ENCODE measurements at places on chromosomes 4 and X.

- DNase-seq, result no peak
Observed at GRCh38 chr4:162920649-162921048, 246.0 kb downstream of the NAF1 start.

DNA sequence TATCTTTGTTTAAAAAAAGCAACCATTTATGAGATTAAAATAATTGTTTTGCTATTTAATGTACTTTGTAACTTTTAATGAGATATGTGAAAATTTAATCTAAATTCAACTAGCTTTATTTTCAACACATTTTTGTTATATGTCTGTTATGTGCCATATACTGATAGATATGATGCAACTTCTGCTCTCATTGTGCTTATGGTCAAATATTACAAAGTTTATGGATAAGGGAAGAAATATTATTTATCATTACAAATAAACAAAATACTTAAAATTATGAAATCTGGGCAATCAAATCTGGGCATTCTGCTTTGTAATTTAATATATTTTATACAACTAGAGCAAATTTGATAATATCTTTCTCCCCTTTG is 40.0 kb downstream of the PCDH10 start:
- DNase-seq, result no peak

DNA sequence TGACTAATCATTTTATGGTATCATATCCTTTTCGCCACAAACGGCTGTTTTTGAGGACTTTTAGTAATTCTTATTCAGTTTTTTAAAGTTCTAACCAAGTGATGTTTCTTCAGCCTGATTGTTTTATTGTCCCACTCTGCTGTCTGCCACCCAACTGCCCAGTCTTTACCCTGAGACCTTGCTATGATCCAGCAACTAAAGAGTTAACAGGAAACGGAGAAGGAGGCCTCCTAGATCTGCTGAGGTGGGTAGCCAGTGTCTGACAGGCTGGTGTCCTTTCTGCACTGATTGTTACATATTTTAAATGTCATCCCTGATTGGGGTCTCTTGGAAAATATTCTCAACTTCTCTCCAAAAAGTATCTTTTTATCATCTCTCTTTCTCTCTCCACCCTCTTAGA is 7.9 kb upstream of the TMEM150C start:
- no peak for DNase-seq

DNA sequence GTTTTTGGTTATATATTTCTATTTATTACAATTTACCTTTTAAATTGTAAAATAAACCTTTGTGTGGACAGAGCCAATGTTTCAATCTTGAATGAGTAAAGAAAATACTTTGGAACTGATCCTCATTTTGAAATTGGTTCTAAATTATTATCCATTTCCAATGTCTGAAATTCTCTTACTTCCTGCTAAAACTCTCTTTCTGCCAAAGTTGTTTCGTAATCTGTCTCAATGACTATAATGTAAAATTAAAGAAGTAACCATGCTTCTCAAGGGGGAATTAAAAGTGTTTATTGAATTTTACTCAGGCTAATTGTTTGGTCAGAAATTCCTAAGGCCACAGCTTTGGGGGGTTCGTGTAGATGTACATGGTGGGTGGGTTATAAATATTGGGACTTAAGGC is 34.8 kb downstream of the YIPF6 start:
- no peak for DNase-seq

- DNase-seq, result no peak
Observed at GRCh38 chr4:95761871-95762270, 78.0 kb upstream of the PDHA2 start.

Measured in M059J (cell line).